ENCODE measurements at places on chromosomes 7 and 10.

GRCh38 chr7:153331427-153331826 lies 571.9 kb downstream of the ACTR3B start:
- no peak for DNase-seq

DNA sequence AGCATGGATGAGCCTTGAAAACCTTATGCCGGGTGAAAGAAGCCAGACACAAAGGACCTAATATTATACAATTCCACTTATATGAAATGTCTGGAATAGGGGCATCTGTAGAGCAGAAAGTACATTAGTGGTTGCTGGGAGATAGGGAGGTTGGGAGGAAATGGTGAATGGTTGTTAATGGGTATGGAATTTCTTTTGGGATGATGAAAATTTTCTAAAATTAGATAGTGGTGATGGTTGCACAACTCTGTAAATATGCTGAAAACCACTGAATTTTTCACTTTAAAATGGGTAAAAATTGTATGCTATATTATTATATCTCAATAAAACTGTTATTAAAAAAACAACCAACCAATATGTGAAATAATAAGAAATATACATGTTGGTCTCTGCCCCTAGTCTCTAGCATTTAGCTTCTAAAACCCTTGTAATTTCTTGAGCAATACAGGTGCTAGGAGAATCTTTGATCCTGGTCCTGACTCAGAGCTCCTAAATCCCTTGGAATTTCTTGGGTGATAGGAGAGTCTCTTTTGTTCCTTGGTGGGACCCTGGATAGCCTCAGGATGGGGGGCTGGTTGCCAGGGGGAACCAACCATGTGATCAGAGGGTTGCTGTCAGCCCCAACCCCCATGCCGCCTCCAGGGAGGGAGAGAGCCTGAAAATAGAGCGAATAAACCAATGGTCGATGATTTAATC lies 64.0 kb downstream of the TACR2 start:
- no peak for DNase-seq

DNA sequence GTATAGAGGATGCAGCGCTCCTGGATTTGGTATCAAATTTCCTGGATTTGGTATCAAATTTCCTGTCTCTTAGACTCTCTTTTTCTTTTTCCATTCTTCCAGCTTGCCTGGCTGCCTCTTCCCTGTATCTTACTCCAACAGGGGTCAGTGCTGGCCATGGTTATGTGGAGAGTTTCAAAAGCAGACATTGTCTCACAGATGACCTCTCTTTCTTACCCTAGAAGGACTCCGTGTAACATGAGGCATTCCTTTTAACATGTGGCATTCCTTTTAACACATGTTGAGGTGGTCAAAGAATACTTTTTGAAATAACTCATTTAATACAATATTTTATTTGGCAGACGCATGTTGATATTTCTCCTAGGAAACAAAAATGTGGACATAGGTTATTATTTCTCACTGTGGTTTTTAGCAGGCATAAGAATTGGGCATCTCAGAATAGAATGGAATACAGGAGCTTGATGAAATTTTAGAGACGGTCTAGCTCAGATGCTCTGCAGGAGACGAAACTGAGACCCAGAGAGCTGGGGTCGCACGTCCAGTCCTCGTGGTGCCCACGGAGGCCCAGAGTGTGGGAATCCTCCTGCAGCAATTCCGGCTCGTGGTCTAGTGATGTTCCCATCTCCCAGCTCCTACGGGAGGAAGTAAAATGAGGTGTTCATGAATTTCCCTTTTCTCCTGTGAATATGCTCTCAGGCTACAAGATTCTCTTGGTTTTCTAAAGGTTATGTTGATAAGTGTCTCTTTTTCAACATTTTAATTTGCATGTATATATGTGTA lies 59.6 kb upstream of the PITRM1 start:
- DNase-seq, result no peak

DNA sequence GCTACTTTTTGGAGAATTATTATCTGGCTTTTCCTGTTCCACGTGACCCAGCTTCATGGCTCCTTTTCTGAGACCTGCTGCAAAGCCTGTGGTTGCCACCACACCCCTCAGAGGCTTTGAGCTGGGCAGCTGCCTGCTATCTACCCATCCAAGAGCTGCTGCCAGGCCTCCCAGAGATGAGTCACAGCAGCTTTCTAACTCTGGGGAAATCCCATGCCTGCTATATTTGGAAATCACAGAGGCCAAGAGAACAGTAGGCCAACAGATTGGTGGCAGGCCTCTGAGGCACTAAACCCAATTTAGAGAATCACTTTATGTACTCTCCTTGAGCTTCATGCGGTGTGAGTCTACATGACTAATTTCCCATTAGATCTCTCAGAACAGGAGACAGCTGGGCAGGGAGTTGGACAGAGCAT lies 35.2 kb downstream of the SGCE start:
- peak; percentile 79 for DNase-seq

- no peak for DNase-seq
These were observed 17.5 kb downstream of the ATP6V1F start for GRCh38 chr7:128879939-128880746.

- DNase-seq, result no peak
These were observed 231.3 kb upstream of the MKLN1 start for GRCh38 chr7:131096267-131096927.

DNA sequence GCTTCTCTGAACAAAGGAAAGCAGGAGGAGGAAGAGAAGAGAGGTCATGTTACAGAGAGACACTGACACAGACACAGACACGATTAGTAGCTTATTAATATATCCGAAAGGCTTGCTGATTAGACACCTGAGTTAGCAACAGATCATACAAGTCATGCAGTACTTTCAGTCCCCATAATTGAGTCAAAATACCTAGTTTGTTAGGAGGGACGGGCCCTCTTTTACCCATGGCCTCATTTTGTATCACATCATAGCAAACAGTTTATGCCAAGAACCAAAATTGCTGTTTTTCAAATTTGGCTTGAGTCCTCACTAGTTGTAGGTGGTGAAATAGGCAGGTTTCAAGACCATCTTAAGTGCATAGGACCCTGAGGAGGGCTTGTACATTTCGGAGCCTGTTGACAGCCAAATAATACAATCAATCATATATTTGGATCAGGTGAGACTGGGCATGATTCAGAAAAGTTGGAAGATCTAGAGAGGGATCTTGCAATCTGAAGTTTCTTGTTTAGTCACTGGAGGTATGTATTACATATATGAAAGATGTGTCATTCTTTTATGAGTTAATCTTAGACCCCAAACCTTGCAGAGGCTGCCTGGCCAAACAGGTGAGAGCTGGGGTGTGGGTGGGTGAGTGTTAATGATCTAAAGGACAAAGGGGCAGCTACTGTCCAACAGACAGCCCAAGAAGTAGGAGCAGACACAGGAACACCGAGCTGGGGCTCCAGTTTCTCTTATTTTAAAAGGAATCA lies 65.4 kb downstream of the PRPF18 start:
- no peak for DNase-seq

GRCh38 chr10:26430641-26431163 lies 7.4 kb upstream of the APBB1IP start:
- no peak for DNase-seq

DNA sequence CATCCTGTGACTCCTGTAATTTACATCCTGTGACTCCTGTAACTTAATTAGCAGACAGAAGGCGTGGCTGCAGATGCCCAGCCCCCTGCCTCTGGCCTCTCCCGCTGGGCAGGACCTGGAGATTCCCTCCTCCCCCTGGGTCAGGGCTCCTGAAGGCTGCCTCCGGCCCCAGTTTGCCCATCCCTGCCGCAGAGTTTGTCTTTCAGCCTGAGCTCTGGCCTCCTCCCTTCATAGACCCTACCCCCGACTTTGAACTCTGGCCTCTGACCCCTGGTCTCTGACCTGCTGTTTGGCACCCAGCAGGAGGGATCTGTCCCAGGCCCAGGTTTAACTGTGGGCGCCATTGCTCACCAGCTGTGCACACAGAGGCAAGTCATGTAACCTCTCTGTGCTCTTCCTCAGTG lies 45.6 kb downstream of the ELFN1 start:
- no peak for DNase-seq

DNA sequence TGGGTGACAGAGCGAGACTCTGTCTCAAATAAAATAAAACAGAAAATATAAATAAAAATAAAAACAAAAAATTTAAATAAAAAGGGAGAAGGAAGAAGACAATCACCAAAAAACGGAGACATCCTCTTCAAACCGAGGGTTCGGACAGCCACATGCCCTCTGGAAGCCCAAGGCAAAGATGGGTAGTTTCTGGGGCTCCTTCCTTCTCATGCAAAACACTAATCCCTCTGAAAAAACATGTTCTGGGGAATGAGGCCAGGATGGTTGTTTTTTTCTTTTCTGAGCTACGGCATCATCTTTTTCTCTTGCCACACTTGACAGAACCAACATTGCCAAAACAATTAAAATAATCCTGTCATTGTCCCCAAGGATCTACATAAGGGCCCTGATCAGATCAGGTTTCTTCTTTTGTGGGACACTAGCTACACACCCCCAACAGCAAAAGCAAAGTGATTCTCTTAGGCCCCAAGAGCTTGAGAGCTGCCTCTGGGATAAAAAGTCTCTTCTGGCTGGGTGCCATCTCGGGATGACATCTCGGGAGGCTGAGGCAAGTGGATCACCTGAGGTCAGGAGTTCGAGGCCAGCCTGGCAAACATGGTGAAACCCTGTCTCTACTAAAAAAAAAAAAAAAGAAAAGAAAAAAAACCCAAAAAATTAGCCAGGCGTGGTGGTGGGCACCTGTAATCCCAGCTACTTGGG lies 14.2 kb upstream of the POR start:
- DNase-seq, result no peak

GRCh38 chr7:1727812-1728570 lies 57.9 kb downstream of the ELFN1 start:
- no peak for DNase-seq

- no peak for DNase-seq
These were observed 85.2 kb downstream of the WNT2 start for GRCh38 chr7:117237646-117238045.

DNA sequence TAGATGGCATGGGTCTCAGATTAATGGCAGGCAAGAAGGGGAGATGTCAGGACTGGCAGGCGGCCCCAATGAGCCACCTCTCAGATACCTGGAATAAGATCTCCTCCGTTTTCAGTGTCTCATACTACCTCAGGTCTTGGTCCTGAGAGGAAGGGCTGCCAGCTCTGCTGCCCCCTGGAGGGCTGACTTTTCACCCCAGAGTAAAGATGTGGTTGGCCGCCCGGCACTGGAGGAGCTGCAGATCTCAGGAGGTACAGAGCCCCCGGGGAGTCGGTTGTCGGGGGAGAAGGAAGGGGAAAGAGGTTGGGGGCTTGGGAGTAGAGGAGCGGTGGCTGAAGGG lies 642 bp upstream of the COL13A1 start:
- DNase-seq, result no peak

DNA sequence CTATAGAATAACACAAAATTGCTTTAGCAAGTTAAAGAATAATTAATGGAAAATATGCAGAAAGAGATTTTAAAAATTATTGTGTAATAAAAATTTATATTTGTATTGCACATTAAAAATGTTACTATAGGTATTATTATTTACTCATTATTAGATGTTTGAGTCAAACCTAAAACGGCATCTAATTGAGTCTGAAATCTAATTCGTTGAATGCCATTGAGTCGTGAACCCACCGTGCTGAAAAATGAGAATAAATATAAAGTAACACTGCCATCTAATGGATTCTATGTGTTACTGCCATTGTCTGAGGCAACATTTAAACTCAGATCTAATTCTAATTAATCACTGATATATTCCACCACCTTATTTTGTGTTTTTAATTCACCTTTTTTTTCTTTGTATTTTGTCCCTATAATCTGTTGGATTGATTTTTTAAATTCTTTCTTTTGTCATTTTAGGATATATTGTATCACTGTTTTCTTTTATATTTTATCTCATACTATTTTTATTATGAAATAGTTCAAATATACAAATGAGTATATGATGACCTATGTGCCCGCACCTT lies 62.2 kb downstream of the SAMD9 start:
- no peak for DNase-seq

Data from coronary artery (tissue), 2 donors.